Aorta (tissue), 5 donors: ENCODE measurements at places on chromosomes 1 and 21. TPM values are rescaled to one million over a fixed set of nuclear protein-coding genes. Genes with fewer than 3 reads are reported as not detected.

The CCDC30 gene
- total RNA-seq = 2.3 TPM

The L1TD1 gene
- 0.68 TPM for total RNA-seq

The AADACL3 gene
- not detected for total RNA-seq

DNA sequence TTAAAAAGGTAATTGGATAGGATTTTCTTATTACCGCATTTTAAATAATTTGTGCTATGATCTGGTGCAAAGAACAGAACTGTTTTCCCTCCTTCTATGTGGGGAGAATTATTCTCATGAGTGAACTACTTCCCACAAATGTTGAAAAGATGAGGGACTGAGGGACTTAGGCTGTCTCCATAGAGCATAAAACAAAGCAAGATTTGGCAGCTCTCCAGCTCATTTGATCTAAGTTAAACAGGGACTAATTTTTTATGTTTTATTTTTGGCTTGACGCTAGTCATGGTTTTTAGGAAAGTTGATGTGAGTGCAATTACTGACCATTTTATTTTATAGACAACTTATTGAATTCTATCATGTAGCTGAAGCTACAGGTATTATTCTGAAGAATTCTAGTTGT is 362.3 kb downstream of the HLX start:
- DNase-seq = no peak

DNA sequence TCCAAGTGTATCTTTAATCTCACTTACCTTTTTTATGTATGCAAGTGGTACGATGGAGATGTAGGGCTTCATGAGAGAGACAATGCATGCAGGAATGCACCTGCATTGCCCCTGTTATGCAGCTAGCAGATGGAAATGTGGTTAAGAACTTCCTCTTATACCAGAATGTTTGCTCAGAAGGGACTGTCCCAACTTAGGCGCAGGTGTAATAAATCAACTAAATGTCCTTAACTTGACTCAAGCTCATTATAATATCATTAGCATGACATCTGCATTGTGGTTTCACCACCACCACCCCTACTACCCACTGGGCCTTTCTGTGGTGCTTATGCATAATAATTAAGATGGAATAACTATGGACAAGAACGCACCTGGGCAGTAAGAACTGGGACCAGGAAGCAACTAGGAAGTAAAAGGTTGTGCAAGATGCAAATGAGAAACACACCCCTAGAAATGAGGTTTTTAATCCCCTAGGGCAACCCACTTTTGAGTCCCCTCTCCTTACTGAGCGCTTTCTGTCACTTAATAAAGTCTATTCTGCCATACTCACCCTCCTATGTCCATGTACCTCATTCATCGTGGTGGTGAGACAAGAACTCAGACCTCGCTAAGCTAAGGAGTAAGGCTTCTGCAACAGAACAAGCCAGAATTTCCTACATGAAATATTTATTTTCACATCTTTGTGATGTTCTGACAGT is 1103.3 kb upstream of the B3GALT2 start:
- DNase-seq = no peak

GRCh38 chr21:35475009-35475408 is 425.9 kb upstream of the RUNX1 start:
- no peak for DNase-seq

DNA sequence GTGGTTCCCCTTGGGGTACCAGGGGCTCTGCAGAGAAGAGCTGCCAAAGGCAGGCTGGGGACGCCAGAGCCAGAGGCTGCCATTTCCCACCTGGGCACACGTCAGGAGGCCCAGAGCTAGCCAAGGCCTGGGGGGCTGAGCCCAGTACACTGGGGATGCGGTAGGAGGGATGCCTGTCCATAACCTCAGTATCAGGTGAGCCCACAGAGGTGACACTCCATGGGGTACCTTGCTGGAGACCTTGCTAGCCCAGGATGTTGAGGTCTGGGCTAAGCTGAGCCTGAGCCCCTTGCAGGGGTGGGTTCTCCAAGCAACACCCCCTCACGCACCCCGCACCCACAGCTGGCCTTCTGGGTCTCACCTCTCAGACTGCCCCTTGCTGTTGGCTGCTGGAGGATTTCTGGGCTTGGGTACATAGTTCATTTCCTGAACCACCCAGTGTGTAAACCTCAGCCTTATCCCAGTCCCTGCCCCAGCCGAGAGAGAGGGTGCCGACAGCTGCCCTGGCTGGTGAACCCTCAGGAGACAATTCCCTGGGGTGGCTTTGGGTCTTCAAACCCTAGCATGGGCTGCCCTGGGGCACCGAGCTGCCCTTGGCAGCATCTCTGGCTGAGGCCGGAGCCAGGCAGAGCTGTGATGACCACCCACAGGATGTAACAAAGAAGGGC is 92.5 kb upstream of the VAMP3 start:
- no peak for DNase-seq

GRCh38 chr1:151581451-151581850 is 30.4 kb upstream of the SNX27 start:
- DNase-seq = no peak

DNA sequence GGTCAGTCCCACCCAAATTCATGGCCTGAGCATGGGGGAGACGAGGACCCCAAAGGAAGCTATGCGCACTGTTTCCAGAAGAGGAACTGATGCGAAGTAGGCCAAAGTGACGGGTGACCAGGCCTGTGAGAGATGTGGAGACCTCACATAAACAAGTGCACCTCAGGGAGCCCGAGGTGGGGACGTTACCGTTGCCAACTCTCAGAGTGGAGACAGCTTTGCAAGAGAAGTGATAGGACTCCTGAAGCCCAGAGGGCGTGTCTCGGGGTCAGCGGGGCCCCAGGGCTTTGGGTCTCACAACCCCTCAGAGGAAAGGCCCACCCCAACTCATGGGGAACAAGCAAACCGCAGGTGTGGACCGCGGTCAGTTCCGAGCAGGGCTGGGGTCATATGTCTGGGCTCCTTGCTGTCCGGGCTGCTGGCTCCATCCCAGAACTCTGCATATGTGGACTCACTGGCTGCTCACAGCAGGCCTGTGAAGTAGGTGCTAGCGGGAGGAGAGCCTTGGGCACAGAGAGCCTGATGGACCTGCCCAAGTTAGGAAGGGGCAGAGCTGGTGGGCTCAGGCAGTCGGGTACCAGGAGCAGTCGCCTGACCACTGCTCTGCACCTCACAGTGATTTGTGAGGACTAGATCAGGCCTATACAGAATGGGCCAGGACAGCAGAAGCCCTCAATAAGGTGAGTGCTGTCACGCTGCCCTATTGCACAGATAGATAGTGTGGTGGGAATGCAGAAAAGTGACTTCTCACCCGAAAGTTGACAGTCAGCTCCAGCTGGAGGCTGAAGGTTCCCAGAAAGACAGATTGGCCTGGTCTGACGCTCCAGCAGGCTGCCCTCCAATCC is 26.2 kb downstream of the STUM start:
- no peak for DNase-seq

DNA sequence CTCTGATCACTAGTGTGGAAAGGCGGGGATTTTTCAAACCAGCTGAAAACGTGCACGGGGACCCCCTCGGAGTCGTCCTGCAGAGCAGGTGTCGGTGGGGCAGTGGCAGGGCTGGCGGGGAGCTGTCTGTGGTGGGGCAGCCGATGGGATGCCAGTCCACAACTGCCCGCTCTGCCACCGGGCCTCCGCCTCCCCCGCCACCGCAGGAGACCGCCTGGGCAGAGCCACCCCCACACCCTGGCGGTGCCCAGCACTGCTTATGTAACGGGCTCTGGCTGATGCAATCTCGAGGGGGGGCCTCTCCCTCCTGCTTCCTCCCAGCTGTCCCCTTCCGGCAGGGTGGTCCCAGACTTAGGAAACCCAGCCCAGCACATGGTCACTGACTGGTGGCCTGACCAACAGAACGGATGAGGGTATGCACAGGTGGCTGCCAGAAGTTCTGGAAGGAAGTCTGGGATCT is 9.3 kb downstream of the CHD5 start:
- no peak for DNase-seq

- no peak for DNase-seq
Measured at GRCh38 chr1:78640462-78640861, 9.2 kb upstream of the IFI44 start.

GRCh38 chr1:222165629-222166028 is 382.3 kb downstream of the HHIPL2 start:
- DNase-seq = no peak

DNA sequence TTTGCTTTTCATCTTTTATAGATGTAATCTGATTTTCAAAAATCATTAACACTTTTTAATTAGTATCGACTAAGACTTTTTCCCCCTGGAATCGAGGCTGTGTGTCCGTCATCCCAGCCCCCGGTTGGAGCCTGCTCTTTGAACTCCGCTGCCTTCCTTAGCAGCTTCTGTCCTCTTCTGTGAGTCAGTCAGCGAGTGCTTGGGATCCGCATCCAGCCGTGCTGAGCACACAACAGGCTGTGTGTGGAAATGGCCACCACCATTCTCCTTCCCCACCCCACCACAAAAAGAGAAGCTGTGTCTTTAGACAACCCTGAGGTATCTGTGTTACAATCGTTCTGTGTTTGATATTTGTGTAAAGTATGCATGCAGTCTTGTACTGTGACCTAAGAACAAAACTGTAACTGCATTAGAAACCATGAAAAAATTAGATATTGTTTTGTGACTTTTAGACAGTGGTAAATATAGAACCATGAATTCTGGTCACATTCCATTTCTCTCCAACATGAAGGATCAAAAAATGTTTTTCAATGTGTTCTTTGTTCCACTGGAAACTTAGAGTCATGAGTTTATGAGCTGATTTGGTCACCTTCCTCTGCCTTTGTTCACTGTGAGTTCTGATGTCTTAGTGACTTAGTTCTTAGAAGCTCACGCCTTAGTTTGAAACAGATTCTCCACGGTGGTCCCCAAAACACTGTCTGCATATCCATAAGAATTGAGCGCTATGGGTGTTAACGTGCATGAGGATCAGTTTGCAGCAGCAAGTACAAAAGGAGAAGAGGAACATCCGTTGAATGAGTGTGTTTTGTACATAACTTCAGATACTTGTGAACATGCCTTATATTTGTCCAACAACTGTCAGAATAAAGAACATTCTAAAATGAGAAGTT is 64.7 kb downstream of the VPS26C start:
- no peak for DNase-seq

- DNase-seq = no peak
Measured at GRCh38 chr1:201670517-201670916, 131.6 kb downstream of the NAV1 start.
